NCI-H1694 (cell line): ENCODE measurements at places on chromosomes 4 and X.

- no peak for DNase-seq
These were observed 286.3 kb downstream of the ANK2 start for GRCh38 chr4:113335746-113336145.

- DNase-seq, result no peak
These were observed 18.9 kb upstream of the HTRA3 start for GRCh38 chr4:8250637-8251036.

DNA sequence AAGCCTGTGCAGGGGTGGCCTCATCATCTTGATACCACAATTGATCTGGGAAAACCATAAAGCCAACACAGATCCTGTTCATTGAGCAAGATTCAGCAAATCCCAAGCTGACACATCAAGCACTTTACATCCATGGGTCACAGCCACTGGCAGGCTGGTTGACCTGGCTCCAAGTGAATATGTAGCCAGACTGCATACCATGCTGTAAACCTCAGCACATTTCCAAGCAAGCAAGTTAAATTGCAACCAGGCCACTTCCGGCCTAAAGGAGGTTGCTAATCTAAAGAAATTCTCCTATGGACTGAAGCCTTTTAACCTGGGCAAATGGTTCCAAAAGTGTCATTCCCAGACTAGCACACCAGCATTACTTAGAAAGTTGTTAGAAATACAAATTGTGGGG lies 54.4 kb upstream of the USP26 start:
- no peak for DNase-seq

DNA sequence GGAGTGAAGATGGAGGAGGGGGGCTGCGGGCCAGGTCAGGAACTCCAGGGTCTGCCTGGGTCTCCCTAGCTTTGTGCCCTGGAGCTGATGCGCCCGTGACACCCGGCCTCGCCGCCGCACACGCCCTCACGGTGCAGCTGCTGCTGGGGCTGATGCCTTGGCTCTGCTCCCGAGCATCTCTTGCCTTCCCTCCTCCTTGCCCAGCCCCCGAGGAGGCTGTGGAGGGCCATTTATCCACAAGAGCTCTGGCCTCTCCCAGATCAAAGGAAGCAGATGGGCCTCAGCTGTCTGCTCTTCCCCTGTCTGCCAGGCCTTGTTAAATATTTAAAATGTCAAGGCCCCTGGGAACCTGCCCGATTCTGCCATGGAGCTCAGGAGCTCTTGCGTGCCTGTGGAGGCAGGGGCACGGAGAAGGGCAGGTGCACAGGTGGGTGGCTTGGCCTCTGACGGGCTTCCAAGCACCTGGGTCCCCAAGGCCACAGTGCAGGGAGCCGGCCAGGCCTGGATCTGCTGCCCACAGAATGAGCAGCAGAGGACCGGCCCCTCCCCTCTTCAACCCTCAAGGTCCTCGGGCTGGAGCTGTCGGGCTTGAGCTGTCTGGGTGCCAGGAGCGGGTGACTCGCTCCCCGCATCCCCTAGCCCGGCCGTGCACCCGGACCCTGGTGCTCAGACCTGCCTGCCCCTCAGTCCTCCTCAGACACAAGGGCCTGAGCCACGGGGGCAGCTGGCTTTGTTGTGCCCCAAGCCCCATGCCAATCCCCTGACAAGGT lies 20.3 kb downstream of the ATP2B3 start:
- DNase-seq, result peak; percentile 46

- no peak for DNase-seq
These were observed 68.3 kb upstream of the RBPJ start for GRCh38 chr4:26252349-26253025.

GRCh38 chr4:98318521-98318920 lies 57.3 kb downstream of the RAP1GDS1 start:
- DNase-seq, result no peak

DNA sequence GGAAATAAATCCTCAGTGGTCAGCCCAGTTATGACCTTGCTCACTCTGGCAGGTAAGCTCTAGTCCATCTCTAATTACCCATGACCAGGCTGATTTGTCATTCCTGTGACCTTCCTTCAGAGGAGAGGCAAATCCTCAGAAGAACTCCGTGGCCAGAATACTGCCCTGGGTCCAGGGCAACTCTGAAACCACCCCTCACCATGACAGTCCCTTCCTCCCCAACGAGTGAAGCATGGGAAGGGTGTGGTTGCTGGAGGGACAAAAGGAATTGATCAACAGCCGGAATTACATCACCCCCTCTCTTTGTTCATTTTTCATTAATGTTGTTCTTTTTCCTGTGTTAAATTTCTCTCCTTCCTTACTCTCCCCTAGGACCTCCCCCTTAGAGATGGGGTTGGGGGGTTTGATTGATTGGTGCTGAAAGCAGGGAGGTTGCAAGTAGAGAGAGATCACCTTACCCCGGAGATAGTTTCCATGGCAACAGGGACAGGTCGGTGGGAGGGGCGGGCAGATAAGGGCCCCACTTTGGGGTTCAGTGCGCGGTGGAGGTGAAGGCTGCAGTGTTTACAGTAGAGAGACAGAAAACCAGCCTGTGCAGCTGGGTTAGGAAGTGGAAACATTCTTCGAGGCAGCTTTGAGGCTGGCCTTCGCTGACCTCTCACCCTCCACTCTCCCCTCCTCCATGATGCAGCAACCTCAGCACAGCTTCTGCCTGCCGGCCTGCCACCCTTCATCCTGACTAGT lies 647.4 kb downstream of the BCOR start:
- DNase-seq, result no peak

DNA sequence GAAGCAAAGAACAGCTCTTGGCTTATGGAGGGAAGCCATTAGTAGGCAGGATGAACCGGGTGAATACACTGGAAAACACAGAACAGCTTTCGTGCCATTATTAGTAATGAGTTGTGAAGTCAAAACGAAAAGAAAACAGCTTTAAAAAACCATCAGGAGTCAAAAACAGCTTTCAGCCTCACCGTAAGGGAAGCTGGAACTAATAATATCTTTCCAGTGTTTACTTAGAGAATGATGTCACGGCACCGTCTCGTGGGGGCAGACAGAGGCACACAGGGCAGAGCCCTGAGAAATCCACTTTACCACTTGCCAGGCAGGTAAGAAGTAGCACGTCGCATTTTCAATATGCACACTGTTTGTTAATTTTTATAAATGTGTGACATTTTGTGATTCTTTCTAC lies 37.9 kb upstream of the HMX1 start:
- no peak for DNase-seq

DNA sequence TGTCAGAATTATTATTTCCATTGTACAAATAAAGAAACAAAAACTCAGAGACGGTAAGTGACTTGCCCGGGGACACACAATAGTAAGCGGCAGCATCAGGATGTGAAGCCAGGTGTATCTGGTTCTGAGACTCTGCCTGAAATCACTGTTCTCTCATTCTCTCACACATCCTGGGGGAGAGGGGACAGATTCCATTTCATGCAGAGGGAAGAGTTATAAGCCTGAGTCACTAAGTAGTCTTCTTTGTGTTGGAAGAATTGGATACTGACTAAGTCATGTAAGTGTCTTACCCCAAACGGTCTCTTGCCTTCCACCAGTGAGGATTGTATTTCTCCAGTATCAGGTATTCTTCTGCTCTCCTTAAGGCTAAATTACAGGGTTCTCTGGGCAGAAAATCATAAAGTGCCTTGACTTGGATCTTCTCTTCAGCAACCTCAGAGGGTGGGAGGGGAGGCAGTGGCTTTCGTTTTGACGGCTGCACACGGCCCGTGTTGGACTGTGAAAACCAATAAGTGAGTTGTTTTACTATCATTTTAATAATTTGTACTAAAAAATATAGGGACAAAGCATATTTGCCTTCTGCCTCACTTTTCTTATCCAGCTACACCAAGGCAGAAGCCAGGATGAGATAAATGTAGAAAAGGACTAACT lies 21.9 kb downstream of the TXK start:
- no peak for DNase-seq

DNA sequence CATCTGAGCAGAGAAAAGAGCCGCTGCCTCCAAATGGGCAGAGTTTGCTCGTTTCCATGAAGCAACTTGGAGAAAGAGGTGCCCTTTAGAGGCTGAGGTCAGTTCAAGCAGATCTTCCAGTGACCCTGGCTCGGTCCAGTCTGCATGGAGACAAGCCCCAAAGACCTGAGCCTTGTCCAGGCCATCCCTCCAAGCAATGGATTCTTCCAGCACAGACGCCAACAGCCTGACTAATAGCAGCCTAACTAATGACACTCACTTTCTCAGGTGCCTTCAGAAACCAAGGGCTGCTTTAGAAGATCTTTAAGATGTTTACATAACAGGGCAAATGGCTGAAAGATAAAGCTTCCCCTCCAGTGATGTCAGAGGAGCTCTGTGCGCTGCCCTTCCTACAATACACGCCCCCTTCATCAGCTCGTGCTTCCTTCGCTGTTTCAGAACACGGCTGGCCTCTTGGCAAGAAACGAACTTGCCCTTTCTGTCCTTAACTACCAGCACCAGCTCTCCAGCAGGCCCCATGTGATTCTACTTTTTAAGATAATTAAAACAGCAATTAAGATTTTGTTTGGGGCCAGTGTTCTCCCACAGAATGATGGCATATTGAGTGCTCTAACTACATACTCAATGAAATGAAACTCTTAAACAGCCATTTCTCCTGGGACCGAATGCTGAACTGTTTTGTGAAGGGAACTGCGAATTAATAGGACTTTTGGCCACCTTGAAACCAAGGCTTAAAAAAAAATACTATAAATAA lies 119.0 kb downstream of the GPR143 start:
- no peak for DNase-seq

DNA sequence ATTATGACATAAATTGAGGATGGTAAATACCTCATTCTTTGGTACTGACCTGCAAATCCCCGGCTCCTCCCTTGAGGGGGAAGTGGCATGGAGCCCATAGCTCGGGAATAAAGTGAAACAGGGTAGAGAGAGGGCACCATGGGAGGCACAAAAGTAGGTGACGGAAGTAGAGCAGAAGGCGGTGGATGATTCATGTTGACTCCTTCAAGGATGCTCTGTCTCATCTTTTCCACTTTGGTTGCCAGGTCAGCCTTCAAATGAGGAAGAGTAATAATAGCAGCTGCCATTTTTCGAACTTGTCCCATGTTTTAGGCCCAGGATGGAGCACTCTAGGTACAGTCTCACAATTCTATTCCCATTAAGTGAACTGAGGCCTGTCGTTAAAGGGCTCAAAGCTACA lies 41.4 kb upstream of the PHF8 start:
- no peak for DNase-seq

DNA sequence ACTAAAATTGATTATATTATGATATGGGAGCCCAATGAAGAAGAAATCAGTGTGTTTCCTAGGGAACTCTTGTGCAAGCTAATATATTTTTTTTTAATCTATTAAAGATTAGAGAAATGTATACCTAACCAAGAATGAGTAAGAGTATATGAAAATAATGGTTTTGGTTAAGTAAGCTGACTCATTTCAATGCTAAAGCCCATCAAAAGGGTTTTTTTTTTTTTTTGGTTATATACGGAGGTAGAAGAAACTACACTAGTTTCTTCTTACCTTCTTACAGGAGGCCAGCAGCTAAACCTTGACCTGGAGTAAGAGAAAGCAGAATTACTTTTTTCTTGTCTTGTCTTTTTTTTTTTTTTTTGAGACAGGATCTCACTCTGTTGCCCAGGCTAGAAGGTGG lies 27.5 kb downstream of the RUFY3 start:
- no peak for DNase-seq

- no peak for DNase-seq
These were observed 1814.9 kb downstream of the STIM2 start for GRCh38 chr4:28675582-28675981.

DNA sequence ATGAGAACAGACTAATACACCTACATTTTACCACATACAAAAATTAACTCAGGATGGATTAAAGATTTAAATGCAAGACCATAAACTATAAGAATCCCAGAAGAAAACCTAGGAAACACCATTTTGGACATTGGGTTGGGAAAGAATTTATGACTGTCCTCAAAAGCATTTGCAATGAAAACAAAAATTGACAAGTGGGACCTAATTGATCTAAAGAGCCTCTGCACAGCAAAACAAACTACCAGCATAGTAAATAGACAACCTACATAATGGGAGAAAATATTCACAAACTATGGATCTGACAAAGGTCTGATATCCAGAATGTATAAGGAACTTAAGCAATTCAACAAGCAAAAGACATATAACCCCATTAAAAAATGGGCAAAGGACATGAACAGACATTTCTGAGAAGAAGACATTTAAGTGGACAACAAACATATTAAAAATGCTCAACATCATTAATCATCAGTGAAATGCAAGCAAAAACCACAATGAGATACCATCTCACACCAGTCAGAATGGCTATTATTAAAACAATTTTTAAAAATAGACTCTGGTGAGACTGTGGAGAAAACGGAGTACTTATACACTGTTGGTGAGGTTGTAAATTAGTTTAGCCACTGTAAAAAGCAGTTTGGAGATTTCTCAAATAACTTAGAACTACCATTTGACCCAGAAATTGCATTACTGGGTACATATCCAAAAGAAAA lies 221.7 kb upstream of the DIPK2B start:
- no peak for DNase-seq

GRCh38 chr4:3715855-3716630 lies 50.1 kb upstream of the ADRA2C start:
- DNase-seq, result no peak

DNA sequence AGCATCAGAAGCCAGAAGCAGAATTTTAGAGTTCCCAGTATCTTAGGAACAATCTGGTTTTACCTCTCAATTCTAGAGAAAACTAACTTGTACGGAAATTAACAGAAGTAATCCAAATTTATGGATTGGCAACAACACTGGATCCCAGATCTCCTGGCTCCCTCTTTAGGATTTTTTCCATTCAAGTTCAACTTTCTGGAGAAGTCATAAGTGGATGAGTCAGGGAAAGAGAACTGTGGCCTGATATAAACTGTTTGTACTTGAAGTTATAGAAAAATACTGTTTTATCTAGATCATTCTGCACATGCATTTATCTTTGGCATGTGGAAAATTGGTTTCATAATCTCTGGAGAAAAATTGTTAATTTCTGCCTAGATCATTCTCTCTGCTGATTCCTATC lies 380.4 kb downstream of the PCDH7 start:
- DNase-seq, result no peak

GRCh38 chr4:125750828-125751466 lies 436.2 kb downstream of the FAT4 start:
- DNase-seq, result no peak

GRCh38 chrX:13774696-13775095 lies 40.1 kb downstream of the OFD1 start:
- no peak for DNase-seq

- DNase-seq, result no peak
These were observed 76.6 kb downstream of the FBXW7 start for GRCh38 chr4:152459326-152459725.

- peak; percentile 53 for DNase-seq
These were observed 29.6 kb downstream of the ADH7 start for GRCh38 chr4:99405433-99406115.

GRCh38 chr4:183889190-183889589 lies 15.9 kb upstream of the STOX2 start:
- no peak for DNase-seq

DNA sequence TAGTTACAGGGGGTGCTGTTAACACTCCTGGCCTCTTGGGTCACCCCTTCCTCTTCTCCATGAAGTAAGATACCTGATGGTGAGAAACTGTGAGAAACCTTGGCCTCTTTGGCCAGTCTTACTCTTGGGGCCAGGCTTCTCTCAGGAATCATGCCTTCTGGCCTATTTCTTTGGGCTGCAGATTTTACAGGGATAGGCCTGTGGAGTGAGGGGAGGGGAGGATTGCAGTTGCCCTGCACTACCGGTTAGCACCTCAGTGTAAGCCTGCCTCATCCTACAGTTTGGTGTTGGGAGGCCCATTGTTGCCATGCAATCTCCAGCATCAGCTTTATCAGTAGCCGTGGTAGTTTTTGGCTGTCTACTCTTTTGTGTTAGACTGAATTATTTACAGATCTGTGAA lies 7.6 kb upstream of the PGRMC2 start:
- DNase-seq, result no peak
